Lower leg skin (tissue), 4 donors: ENCODE measurements at places on chromosomes 4 and X. TPM values are rescaled to one million over a fixed set of nuclear protein-coding genes. Genes with fewer than 3 reads are reported as not detected.

GRCh38 chrX:19672222-19672812, 157.0 kb upstream of the MAP3K15 start:
- no peak for DNase-seq

DNA sequence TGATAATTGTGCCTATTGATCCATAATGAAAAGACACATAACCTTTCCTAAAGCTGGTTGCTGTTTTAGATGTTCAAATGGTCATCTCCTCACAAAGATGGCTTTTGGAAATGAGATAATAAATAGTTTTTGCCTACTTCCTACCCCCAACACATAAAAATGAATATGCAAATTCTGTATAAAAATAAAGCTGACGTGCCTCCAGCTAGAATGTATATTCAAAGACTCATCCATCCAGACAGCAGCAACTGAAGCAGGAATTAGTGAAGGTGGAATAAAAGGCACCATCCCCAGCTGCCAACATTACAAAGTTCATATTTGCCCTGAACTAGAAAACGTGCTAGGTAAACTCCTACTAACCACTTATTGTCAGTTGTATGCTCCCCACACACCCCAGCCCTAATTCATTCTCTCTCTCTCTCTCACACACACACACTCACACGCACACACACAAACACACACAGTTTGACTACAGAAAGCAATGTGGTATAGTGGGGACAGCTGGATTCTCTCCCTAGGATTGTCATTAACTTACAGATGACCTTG, 53.6 kb downstream of the PCDH19 start:
- DNase-seq: no peak

GRCh38 chr4:41232406-41232805, 18.1 kb upstream of the APBB2 start:
- no peak for DNase-seq

DNA sequence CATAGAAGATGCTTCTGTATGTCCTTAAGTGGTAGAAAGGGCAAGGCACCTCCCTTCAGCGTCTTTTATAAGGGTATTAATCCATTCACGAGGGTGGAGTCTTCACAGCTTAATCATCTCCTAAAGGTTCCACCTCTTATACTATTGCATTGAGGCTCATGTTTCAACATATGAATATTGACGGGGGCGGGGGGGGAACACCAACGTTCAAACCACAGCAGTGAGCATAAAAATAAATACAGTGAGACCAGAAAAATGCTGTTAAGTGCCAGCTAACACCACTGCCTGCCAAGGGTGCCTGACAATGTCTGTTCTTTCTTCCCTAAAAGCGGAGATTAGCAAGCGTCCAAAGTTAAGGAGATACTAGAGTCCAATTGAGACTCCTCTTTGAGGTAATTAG, 323.3 kb downstream of the STK32B start:
- no peak for DNase-seq

DNA sequence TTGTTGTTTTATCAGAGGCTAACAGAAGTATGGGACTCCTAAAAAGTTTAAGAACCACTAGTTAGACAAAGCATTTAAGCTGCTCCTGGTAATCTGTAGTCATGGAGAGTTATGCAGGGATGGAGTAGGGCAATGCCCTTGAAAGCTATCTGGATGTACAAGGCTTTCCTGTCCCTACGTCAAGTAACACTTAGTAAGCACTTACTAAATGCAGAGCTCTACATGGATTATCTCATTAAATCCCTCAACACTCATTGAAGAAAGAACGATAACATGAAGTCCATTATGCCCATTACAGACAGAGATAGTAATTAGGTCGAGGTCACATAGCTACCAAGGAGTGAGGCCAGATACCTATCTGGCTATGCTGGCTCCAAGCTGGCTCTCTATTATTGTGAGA, 33.2 kb downstream of the PPEF2 start:
- no peak for DNase-seq

DNA sequence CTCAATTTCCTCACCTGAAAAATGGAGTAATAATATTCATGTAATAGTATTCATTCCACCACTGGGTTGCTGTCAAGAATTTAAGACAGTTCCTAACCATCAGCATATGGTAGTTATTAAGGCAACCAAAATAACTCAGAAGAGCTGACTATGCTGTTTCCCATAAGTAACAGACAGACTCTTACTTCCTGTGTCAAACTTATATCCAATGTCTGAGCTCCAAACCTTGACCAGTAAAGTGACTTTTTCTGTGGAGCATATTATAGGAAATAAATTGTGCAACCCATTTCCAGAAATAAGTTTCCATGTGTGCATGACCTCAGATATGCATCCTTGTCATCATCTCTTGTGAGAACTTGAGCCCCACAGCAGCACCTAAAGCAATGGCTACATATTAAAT, 78.8 kb downstream of the HADH start:
- no peak for DNase-seq

GRCh38 chr4:118869808-118870342, 18.8 kb upstream of the SYNPO2 start:
- DNase-seq: no peak

DNA sequence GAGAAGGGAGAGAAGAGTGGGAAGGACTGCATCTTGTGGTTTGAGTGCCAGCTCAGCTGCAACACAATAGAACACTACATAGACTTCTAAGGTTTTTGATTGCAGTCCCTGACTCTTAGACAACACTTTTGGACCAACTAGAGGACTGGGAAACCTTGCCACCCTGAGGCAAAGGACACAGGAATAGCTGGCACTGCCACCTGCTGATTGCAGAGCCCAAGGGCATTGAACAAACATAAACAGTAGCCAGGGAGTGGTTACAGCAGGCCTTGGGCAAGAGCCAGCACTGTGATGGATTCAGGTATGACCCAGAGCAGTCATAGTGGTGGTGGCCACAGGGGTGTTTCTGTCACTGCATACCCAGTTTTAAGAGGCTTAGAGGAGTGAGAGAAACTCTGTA, 72.5 kb upstream of the CXorf51A start:
- DNase-seq: no peak

DNA sequence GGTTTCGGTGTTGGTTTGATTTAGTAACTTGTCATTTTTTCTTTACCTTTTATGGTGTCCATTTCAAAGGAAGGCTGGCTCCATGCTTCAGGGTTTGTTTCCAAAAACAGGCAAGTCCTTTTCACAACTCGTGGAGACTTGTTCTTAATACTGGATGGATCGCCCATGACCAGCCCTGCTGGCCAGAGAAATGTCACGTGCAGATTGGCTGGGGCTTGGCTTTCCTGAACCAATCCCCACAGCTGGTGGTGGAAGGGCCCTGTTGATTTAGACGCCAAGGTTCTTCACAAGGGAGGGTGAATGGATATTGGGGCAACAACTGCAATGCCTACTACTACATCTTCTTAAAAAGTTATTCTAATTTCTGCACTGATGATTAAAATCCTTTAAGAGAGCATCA, 92.6 kb downstream of the SHROOM3 start:
- DNase-seq: no peak

- DNase-seq: no peak
Measured at GRCh38 chr4:7902101-7902553, 37.5 kb downstream of the AFAP1 start.

The SRPX2 gene
- total RNA-seq: 8.1 TPM

The GNRHR gene
- total RNA-seq: not detected

The MTMR1 gene
- 77.0 TPM for total RNA-seq
